Neural progenitor cell (in vitro differentiated cells): ENCODE measurements at places on chromosomes 4 and X. TPM values are rescaled to one million over a fixed set of nuclear protein-coding genes. Genes with fewer than 3 reads are reported as not detected.

DNA sequence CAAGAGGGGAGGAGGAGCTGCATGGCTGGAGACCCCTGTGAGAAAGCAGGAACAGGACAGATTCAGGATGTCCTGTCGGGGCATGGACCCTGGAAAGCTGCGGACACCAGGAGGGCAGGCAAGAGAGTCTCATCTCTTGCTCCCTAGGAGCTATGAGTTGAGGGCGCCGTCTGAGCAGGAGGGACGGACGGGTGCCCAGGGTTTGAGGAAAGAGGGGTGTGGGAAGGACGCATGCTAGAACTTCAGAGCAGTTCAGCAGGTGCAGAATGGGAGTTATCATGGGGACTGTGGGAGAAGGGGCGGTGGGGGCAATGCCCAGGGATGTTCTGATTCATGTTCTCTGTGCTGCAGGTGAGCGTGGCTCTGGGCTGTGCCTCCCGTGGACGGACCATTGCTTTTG lies 24.8 kb downstream of the TKTL1 start:
- no peak for DNase-seq
- no peak overlapping the region for H3K4me3 ChIP-seq
- H3K27me3 ChIP-seq = no peaks in the 10 kb centered on the region
- H3K36me3 ChIP-seq = no peaks in the 10 kb centered on the region

DNA sequence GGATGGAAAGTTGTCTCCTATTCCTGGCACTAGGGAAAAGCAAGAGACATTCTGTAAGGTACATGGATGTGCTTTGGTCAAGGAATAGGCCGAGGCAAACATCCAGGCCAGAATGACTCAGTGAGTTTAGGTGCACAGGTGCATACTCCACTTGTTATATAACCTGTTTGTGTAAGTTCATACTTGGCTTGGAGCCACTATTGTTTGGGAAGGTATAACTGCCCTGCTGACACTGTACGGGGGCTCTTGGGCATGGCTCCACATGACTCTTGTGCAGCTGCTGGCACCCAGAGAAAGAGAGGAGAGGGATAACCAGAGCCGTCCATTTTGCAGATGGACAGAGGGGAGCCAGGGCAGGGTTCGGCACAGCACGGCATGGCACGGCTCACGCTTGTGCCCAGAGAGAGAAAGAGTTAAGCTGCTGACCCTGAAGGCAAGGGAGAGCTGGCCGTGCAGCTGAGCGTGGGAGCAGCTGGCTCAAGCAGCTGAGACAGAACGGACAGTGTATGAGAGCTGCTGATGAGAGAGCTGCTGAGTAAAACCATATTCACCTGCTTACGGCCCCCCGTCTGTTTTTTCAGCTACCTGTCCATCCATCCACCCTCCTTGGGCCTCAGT lies 98.0 kb downstream of the SLC2A9 start:
- no peak overlapping the region for H3K4me3 ChIP-seq
- no peaks in the 10 kb centered on the region for H3K36me3 ChIP-seq
- no peaks in the 10 kb centered on the region for H3K27me3 ChIP-seq

GRCh38 chr4:99832321-99832720 lies 15.7 kb downstream of the DAPP1 start:
- no peak for DNase-seq
- H3K4me3 ChIP-seq = no peak overlapping the region

DNA sequence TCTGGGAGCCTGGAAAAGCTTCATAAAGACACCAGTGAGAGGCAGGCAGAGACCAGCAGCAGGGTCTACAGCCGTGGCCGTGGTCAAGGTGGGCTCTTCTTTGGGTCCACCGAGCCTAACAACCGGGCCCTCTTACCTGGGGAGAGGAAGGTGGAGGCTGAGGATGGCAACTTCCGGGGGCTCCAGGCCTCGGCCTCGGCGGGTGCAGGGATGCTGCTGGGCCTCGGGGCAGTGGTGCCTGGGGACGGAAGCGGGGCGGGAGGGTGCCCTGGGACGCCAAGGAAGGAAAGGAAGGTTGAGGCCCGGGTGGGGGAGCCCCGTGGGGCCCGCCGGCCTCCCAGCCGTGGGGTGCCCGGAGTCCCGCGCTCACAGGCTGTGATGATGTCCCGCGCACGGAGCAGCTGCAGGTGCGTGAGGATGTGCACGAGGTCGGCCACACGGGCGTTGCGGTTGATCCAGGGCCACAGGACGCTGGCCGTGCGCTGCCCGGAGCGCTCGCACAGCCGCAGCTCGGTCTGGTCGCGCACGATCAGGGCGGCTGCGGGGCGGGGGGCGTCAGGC lies 561 bp downstream of the IRAK1 start:
- no peaks in the 10 kb centered on the region for H3K4me1 ChIP-seq
- peak; percentile 23 for DNase-seq
- H3K27me3 ChIP-seq = no peaks in the 10 kb centered on the region
- H3K4me3 ChIP-seq = no peak overlapping the region
- H3K27ac ChIP-seq = no peak overlapping the region

- no peak for DNase-seq
- no peak overlapping the region for H3K27ac ChIP-seq
Measured at GRCh38 chrX:154486052-154486395, 391 bp downstream of the UBL4A start.

DNA sequence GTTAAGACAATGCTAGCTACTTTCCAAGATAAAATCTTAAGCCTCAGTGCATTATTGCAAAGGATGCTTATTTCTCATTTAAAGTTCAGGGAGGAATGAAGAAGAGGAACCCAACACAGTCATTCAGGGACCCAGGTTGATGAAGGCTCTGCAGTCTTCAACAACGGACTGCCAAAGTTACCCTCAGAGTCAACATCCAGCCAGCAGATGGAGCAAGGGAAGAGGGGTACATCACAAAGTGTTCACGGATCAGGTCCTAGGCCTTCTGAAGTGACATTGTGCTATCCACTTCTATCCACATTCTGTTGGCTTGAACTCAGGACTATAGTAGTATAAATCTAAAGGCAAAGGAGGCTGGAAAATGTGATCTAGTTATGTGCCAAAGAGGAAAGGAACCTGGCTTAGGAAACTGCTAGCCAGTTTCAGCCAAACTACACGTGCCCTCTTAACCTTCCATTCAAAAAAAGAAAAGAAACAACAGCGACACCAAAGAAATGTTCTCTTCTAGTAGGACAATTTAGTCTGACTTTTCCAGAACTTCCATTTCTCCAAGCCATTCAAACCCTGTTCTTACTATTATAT lies 28.8 kb downstream of the NKX6-1 start:
- H3K4me1 ChIP-seq = no peaks in the 10 kb centered on the region
- DNase-seq = peak; percentile 20
- no peak overlapping the region for H3K4me3 ChIP-seq
- H3K36me3 ChIP-seq = no peaks in the 10 kb centered on the region
- no peak overlapping the region for H3K27ac ChIP-seq

GRCh38 chrX:120549483-120550452 lies 11.0 kb downstream of the CUL4B start:
- DNase-seq = no peak
- no peaks in the 10 kb centered on the region for H3K27me3 ChIP-seq
- H3K36me3 ChIP-seq = peaks cover 7% of the 10 kb centered on the region
- H3K4me1 ChIP-seq = no peaks in the 10 kb centered on the region

Gene TLR2
- 0.22 and 0.34 TPM in 2 replicates for total RNA-seq

Gene FAM47A
- total RNA-seq = not detected in 2 replicates
